ENCODE measurements at places on chromosomes 2 and 18.

DNA sequence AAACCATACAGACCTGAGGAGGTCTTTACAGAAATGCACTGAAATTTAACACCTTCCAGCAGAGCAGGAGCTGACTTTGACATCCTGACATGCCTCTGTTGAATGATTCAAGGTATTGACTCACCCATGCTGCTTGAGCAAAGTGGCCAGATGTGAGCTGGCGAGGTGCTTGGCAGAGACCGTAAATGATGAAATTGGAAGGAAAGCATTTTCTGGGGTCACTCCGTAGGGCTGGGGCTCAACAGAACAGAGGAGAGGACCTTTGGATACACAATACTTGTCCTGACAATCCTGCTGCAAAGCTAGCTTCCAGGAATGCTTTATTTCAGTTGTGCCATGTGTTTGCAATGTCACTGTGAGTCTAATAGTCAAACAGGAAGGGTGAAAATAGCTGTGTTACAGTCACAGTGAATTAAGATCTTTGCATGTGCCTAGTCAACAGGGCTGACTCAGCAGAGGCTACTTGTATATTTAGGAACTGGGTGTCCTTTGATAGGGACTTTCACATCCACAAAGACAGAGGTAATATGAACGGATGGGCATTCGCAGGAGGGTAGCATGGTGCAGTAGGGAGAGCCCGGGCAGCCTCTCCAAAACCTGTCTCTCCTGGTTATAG is 31.6 kb upstream of the NCK2 start:
- DNase-seq = no peak

DNA sequence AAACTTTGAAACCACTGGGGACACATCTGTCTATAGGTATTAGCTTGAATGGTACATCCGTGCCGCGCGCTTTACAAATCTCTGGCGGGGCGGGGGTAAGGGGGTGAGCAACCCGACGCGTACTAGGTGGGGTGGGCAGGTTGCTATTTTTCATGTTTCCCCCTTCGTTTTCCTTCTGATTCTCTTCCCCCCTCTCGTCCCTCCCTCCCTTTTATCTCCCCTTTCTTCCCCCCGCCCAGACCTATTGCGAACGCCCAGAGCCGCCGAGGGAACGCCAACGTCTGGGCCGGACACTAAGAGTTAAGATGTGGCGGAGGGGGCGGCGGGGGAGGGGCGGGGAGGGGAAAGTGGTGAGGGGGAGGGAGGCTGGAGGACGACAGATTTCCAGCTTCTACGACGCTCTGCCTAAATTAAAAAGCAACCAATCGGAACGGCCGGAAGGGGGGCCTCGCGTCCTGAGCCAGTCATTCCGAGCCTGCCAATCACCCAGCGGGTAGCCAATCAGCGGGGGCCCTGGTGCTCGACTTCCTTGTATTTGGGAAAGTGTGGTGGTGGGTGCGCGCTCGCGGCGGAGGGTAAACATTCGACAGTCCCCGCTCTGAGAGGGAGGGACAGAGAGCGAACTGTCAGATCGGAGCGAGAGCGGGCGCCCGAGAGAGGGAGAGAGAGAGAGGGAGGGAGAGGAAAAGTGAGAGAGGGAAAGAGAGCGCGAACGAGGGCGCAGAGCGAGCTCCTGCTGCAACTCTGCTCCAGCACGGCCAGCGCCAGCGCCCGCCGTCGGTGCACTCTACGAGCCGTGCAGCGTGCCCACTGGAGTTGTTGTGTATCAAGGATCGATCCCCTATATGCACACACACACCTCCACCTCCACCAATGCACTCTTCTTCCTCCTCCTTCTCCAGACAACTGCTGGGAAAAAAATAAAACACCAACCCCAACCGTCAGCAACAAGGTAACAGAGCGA is at the start of gene POU3F3:
POU3F3 (plus strand) TSS at position 582 of the 964 bp plus-strand sequence. CDS start 1,396 bp downstream, outside the sequence.
- DNase-seq = no peak

DNA sequence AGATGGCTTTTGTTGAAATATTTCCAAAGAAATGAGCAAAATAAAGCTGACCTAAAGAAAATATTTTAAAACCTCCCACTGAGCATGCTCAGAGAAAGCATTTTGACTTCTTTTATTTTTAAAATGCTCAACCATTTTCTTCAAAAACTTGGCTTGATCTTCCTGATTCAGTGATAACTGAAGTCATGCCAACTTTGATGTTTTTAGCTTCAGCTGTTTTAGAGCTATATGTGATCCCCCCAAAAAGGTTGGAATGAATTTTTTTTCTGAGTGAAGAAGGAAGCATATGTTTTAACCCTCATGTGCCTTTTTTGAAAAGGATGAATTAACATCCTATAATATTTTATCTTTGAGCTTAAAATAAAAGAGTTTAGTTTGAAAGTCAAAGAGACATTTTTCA is 612.0 kb downstream of the ARHGAP15 start:
- DNase-seq = no peak

- DNase-seq = no peak
These were observed 112.1 kb upstream of the HAAO start for GRCh38 chr2:42904576-42904876.
